ENCODE measurements at places on chromosomes 2 and 18.

DNA sequence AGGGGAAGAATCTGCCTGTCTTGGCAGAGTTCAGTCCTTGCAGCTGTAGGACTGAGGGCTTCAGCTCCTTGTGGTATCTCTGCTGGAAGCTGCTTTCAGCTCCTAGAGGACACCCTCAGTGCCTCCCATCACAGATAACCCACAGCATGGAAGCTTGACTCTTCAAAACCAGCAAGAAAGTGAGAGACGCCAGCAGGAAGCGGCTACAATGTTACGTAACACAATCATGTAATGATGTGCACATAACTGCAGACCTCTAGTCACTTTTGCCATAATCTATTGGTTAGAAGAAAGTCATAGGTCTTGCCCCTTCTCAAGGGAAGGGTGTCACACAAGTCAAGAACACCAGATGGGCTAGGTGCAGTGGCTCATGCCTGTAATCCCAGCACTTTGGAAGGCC is 69.1 kb upstream of the AFF3 start:
- H3K27me3 ChIP-seq: no peaks in the 10 kb centered on the region
- H3K27ac ChIP-seq: no peak overlapping the region
- no peaks in the 10 kb centered on the region for H3K36me3 ChIP-seq
- no peak for DNase-seq

GRCh38 chr2:109674894-109675534 is 60.9 kb downstream of the SOWAHC start:
- DNase-seq: no peak
- H3K4me3 ChIP-seq: no peak overlapping the region
- no peak overlapping the region for H3K27ac ChIP-seq
- no peaks in the 10 kb centered on the region for H3K36me3 ChIP-seq

DNA sequence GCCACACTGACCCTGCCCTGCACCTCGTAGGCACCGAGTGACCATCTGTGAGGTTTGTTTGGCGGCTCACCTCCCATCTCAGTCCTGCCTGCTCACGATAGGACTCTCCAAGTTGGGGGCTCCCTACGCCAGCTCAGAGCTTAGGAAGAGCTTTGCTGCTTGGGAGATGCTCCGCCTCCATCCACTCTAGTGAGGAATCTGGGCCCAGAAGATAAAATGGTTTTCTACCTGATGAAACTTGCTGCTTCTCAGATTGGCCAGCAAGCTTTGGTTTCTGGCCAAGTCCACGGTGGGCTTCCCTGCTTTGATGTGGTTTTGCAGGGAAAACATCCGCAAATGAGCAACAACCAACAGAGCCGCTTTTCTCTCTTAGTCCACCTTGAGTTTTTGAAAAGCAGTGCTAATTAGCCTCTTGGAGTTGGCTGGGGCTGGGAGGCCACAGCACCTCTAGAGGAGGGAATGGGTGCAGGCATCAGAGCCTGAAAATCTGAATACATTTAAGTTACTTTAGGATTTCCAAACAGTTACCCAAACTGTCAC is 42.2 kb downstream of the THNSL2 start:
- H3K27ac ChIP-seq: no peak overlapping the region
- no peak for DNase-seq
- H3K27me3 ChIP-seq: no peaks in the 10 kb centered on the region
- H3K36me3 ChIP-seq: no peaks in the 10 kb centered on the region
- no peak overlapping the region for H3K4me3 ChIP-seq
- H3K4me1 ChIP-seq: no peaks in the 10 kb centered on the region

- H3K36me3 ChIP-seq: no peaks in the 10 kb centered on the region
- no peak for DNase-seq
- no peak overlapping the region for H3K27ac ChIP-seq
- H3K4me1 ChIP-seq: no peaks in the 10 kb centered on the region
- no peaks in the 10 kb centered on the region for H3K27me3 ChIP-seq
- no peak overlapping the region for H3K4me3 ChIP-seq
Observed at GRCh38 chr2:57080035-57080434, 896.2 kb downstream of the CCDC85A start.

GRCh38 chr18:11518788-11519685 is 90.4 kb upstream of the SLC35G4 start:
- no peaks in the 10 kb centered on the region for H3K4me1 ChIP-seq
- H3K27me3 ChIP-seq: no peaks in the 10 kb centered on the region
- no peak for DNase-seq
- no peaks in the 10 kb centered on the region for H3K36me3 ChIP-seq

DNA sequence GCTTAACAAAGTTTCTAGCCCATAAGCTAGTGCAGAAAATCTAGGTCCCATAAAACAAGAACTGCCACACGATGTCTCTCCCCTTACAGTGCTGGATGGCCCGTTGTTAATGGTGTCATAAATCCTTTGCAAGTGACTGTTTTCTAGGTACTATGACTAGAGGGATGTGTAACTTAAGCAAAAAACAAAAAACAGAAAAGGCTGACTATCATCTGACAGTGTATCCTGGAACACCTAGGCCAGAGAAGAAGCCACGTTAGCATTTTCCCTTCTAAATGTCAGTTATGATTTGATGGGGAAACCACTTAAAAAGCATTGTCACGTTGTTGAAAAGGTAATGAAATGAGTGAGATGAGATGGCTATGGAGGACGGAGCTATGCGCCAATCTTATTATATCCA is 2.4 kb downstream of the CASP8 start:
- no peaks in the 10 kb centered on the region for H3K36me3 ChIP-seq
- no peaks in the 10 kb centered on the region for H3K27me3 ChIP-seq
- H3K4me1 ChIP-seq: peaks cover 11% of the 10 kb centered on the region
- DNase-seq: no peak
- no peak overlapping the region for H3K27ac ChIP-seq
- no peak overlapping the region for H3K4me3 ChIP-seq

DNA sequence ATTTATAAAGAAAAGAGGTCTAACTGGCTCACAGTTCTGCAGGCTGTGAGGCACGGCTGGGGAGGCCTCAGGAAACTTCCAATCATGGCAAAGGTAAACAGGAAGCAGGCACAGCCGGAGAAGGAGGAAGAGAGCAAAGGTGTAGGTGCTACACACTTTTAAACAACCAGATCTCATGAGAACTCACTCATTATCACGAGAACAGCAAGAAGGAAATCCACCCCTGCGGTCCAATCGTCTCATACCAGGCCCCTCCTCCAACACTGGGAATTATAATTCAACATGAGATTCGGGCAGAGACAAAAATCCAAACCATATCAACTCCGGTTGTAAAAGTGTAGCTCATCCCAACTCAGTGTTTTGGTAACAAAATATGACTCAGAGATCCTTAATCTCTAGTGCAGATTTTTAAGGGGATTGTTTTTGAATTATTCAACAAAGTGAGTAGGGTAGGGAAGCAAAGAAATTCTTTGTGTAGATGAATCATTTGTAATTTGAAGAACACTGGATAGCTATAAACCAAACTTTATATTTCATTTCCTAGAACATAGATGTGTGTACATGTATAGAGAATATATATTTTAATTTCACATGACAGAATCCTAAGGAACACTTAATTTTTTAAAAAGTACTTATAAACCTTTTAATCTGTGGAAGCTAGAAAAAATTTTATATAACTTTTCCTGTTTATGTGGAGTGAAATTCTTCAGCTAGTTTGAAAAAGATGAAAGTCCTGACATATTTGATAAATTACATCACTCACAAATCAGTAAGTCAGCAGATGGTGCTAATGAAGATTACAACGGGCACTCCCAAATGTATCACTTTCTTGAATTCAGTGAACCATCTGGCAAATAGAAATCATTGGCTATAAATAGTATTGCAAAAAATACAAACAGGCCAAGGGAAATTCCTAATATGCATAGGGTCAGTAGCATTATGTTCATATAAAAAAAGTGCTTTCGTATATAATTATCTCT is 130.1 kb downstream of the OLA1 start:
- no peak overlapping the region for H3K27ac ChIP-seq
- no peaks in the 10 kb centered on the region for H3K27me3 ChIP-seq
- DNase-seq: no peak
- no peaks in the 10 kb centered on the region for H3K4me1 ChIP-seq

- no peaks in the 10 kb centered on the region for H3K27me3 ChIP-seq
- no peak for DNase-seq
- no peak overlapping the region for H3K4me3 ChIP-seq
- H3K4me1 ChIP-seq: no peaks in the 10 kb centered on the region
- no peak overlapping the region for H3K27ac ChIP-seq
Observed at GRCh38 chr18:41745166-41746049, 209.6 kb upstream of the PIK3C3 start.

DNA sequence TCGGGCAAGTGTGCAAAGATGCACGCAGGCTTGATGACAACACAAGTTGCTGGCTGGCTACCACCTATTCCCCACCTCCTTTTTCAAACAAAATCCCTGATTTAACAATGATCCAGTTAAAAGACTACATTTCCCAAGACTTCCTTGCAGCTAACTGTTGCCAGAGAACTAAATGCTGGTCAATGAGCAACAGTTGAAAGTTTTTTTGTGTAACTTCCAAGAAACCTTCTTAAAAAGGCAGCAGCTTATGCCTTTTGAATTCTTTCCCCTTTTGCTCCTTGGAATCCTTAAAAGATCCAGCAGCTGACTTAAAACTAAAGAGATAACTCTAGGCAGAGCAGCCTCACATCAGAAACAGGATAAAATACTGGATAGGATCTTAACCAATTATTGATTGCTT is 38.5 kb downstream of the NPHP1 start:
- H3K27ac ChIP-seq: peak overlapping the region; percentile 86
- no peak for DNase-seq
- no peak overlapping the region for H3K4me3 ChIP-seq
- no peaks in the 10 kb centered on the region for H3K27me3 ChIP-seq
- H3K4me1 ChIP-seq: peaks cover 43% of the 10 kb centered on the region

- H3K27me3 ChIP-seq: no peaks in the 10 kb centered on the region
- H3K4me1 ChIP-seq: no peaks in the 10 kb centered on the region
- no peaks in the 10 kb centered on the region for H3K36me3 ChIP-seq
- H3K27ac ChIP-seq: no peak overlapping the region
- DNase-seq: no peak
- H3K4me3 ChIP-seq: no peak overlapping the region
Observed at GRCh38 chr2:44821500-44821899, 120.0 kb upstream of the SIX3 start.

- H3K4me3 ChIP-seq: no peak overlapping the region
- H3K27me3 ChIP-seq: no peaks in the 10 kb centered on the region
- H3K27ac ChIP-seq: no peak overlapping the region
Observed at GRCh38 chr2:203175371-203175770, 63.4 kb upstream of the CYP20A1 start.

- H3K4me3 ChIP-seq: no peak overlapping the region
- no peak overlapping the region for H3K27ac ChIP-seq
- no peak for DNase-seq
- H3K27me3 ChIP-seq: no peaks in the 10 kb centered on the region
Observed at GRCh38 chr18:78893281-78894032, 86.2 kb upstream of the SALL3 start.

DNA sequence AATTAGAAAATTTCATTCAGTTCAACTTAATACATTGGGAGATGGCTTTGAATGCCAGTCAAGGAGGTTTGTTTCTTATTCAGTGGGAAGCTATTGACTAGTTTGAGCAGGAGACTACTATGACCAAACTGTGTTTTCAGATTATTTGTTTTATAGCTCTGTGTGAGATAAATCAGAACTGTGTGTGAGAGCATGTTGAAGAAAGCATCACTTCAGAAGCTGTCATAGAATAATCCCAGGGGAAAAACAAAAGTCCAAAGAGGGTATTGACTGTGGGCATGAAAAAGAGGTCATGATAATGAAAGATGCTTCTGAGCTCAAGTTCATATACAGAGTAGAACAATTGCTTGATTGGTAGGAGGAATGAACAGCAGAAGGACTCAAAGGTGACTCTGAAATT is 160.6 kb downstream of the MAP2 start:
- DNase-seq: no peak
- no peaks in the 10 kb centered on the region for H3K27me3 ChIP-seq
- H3K4me3 ChIP-seq: no peak overlapping the region

GRCh38 chr2:212732860-212733259 is 194.3 kb upstream of the ERBB4 start:
- no peaks in the 10 kb centered on the region for H3K36me3 ChIP-seq
- no peak overlapping the region for H3K27ac ChIP-seq
- H3K4me3 ChIP-seq: no peak overlapping the region
- H3K4me1 ChIP-seq: no peaks in the 10 kb centered on the region
- DNase-seq: no peak

DNA sequence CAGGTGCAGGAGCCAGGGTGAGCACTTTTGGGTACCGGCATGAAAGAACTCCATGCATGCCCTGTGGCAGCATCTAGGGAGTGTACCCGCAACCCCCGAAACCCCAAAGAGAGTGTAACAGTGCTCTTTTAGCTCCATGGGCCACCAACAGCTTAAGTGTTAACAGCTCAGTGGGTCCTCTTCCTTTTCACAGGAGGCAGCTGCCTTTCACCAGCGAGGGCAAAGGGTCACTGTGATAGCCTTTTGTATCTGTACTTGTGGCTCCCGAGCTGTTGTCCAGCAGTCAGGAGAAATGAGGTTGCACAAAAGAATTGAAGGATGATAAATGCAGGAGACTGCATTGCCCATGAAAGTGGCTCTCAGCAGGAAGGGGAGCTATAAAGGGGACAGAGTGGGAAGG is 1166.3 kb upstream of the ACVR2A start:
- H3K36me3 ChIP-seq: no peaks in the 10 kb centered on the region
- H3K4me1 ChIP-seq: no peaks in the 10 kb centered on the region
- H3K27ac ChIP-seq: no peak overlapping the region

GRCh38 chr18:26839609-26840008 is 25.9 kb downstream of the AQP4 start:
- no peak overlapping the region for H3K27ac ChIP-seq
- H3K36me3 ChIP-seq: no peaks in the 10 kb centered on the region

DNA sequence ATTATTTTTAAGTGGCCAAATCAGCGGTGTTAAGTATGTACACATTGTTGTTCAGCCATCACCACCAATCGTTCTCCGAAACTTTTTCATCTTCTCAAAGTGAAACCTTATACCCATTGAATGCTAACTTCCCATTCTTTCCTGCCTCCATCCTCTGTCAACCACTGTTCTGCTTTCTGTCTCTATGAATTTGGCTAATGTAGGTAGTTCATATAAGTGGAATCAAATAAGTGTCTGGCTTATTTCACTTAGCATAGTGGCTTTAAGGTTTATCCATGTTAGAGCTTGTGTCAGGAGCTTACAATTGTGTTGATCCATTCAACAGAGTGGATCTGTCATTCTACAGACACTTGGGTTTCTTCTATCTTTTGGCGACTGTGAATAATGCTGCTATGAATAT is 192.1 kb downstream of the WDR7 start:
- H3K4me3 ChIP-seq: no peak overlapping the region
- H3K27me3 ChIP-seq: no peaks in the 10 kb centered on the region
- H3K36me3 ChIP-seq: peaks cover under 1% of the 10 kb centered on the region
- no peaks in the 10 kb centered on the region for H3K4me1 ChIP-seq
- no peak for DNase-seq
- no peak overlapping the region for H3K27ac ChIP-seq

GRCh38 chr2:102289129-102289528 is 22.2 kb upstream of the IL1RL1 start:
- no peaks in the 10 kb centered on the region for H3K4me1 ChIP-seq
- H3K4me3 ChIP-seq: no peak overlapping the region
- H3K27ac ChIP-seq: no peak overlapping the region
- no peaks in the 10 kb centered on the region for H3K36me3 ChIP-seq
- DNase-seq: no peak

GRCh38 chr18:3256693-3257626 is 5.0 kb upstream of the MYL12B start:
- H3K4me3 ChIP-seq: no peak overlapping the region
- peaks cover 75% of the 10 kb centered on the region for H3K4me1 ChIP-seq
- no peak for DNase-seq
- H3K27ac ChIP-seq: peak overlapping the region; percentile 99
- peaks cover 2% of the 10 kb centered on the region for H3K36me3 ChIP-seq
